Stimulated activated naive CD4-positive, alpha-beta T cell treated with Interleukin-2 at 50 U/mL for 16 hours (primary cell): ENCODE measurements at places on chromosomes 1 and 21.

DNA sequence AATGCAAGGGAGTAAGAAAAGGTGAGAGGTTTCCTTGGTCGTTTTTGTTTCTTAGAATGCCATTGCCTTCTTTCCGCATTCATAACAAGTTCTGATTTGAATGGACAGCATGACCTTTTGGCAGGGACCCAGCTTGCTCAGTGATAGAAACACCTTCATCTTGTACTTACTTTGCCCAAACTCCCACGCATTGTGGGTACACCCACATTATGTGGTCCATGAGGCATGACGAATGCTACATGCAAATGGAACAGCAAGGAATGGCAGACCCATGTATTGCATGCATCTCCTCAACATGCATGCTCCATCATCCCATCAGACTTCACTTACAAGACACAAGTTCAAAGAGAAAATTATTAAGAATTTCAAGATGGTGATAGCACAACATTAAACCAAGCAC, 102.8 kb downstream of the CDC7 start:
- peak; percentile 25 for DNase-seq

DNA sequence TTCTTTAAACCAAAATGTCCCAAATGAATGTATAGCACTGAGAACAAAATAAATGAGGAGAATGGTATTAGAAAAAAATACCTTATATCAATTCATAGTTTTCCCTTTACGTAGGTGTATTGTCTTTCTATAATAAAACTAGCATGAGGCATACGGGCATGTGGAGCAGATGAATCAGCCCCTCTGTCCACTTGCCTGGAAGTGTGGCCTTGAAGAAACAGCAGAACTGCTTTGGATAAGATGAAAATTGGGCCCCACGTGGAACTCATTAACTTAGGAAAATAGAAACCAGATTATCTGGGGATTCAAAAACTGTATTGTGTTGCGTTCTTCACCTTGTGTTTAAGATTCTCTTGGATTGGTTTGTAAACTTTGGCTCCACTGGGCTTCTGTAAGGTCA, 356.8 kb upstream of the B3GALT2 start:
- DNase-seq = no peak

DNA sequence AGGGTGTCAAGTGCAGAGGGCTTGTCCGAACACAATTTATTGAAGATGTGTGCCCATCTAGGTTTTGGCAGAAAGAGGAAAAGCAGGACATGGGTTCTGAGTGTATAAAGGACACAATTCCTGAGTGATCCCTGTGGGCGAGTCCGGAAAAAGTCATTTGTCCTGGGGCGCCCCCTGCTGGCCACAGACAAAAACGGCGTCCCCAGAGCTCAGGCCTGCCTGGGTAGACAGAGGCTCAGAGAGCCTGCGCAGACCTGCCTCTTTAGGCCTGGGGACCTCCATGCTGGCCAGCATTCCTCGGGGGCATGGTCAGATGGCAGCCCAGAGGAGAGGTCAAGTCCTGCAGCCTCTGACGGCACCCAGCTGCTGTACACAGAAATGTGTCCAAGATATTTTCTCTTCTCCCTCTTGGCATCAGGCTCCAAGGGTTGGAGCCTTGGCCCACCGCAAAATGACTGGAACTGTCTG, 65.5 kb upstream of the LRP8 start:
- peak; percentile 51 for DNase-seq

DNA sequence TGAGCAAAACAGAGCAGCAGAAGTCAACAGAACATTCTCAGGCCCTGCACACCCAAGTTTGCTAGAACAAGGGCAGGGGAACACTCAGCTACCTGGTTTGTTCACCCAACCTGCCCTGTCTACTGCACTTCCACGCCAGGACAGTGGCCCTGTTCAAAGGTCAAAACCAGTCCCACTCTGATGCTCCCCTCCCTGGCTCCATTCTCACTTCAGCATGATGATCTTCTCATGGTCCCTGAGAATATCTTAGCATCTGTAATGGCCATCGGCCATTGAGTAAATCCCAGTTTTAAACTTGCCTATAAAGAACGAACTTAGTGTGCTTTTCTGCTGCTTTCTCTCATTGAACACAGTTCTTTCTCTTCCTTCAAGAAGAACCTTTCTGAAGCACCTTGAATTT, 293.6 kb downstream of the SMYD3 start:
- no peak for DNase-seq

- DNase-seq = no peak
Observed at GRCh38 chr1:15507278-15507677, 16.7 kb downstream of the CASP9 start.

DNA sequence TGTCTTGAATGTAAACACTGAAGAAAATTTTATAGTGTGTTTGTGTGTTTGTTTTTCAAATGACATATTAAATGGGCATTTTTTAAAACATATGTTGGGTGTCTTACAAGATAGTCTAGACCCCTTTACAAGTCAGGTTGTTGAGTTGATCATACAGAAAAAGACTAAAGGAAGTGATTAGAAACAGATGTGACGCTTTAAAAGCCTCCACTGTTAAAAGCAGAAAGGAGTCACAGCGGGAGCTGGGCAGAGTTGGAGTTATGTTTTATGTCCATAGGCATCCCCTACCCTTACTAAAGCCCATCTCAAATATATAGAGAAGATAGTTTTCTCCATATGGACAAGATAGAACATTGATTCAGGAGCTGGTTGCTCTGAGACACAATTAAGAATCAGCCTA, 393.9 kb downstream of the PLPP3 start:
- DNase-seq = no peak

- no peak for DNase-seq
Observed at GRCh38 chr21:37489553-37489952, 123.0 kb downstream of the DYRK1A start.

- no peak for DNase-seq
Observed at GRCh38 chr1:181485287-181486097, 2.2 kb downstream of the CACNA1E start.

DNA sequence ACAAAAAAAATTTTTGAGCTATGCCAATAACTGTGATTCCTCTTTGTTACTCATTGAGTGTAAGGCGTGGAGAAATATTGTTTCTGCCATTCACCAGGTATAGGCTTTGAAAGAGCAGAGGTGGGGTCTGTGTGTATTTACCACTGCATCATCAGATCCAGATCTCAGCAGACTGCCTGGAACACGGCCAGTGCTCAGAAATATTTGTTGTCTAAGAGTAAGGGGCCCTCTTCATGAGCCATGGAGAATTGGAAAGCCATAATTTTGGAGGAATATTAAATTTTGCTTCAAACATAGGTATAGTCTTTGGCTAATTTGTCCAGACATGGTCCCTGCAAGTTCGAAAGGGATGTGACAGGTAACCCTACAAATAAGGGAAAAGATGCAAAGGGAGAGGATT, 231.3 kb upstream of the IRF2BP2 start:
- DNase-seq = no peak

GRCh38 chr1:90370686-90371447, 346.2 kb downstream of the BARHL2 start:
- no peak for DNase-seq

DNA sequence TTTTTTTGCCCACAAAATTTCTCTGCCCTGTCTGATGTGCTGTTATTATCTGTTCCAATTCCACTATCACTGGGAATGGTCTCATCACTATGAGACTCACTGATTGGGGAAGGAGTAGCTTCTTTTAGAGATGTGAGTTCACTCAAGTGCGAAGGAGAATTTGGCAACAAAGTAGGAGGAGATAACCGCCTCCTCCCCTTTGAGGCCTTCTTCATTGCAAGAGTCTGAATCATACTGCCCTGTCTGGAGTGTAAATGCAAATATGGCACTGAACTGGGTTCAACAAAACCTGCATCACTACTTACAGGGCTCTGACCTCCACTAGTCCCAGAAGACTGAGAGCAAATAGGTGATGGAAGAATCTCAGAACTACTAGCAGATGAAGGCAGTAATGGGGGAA, 83.4 kb downstream of the ASH1L start:
- DNase-seq = no peak

GRCh38 chr1:32042330-32042729, 28.7 kb downstream of the KHDRBS1 start:
- no peak for DNase-seq

- DNase-seq = peak; percentile 44
Observed at GRCh38 chr1:1212780-1213344, 1.1 kb downstream of the TNFRSF4 start.

GRCh38 chr1:60503266-60503925, 429.8 kb upstream of the C1orf87 start:
- DNase-seq = no peak

DNA sequence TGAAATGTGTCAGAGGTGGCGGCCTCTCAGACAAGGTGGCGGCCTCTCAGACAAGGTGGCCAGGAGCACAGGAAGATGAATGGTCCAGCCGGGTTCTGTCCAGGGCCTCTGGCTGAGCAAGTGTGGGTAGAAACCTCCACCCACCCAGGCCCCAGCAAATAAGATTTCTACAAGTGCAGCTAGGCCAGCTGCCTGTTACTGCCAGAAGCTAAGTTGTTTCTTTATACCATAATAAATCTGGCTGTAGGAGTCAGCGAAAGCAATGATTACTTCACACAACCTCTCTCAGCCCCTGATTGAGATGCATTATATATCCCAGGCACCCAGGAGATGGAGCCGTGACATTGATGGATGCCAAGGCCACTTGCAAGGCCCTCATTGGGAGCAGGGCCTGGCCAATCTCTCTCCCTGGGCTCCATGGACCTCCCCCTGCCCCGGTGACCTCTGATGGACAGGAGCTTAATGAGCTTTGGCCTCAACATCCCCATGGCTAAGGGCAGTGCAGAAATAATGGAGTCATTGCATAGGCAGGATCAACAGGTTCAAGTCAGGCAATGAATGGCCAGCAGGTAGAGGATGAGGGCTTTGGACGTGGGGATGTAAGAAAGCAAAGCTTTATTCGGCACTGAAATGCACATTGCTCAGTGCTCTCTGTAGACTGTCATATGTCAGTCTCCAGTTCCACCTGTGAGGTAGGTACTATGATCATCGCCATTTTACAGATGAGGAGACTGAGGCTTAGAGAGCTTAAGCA, 92.9 kb downstream of the PTPRU start:
- no peak for DNase-seq

- no peak for DNase-seq
Observed at GRCh38 chr1:27570784-27571183, 33.2 kb downstream of the AHDC1 start.

DNA sequence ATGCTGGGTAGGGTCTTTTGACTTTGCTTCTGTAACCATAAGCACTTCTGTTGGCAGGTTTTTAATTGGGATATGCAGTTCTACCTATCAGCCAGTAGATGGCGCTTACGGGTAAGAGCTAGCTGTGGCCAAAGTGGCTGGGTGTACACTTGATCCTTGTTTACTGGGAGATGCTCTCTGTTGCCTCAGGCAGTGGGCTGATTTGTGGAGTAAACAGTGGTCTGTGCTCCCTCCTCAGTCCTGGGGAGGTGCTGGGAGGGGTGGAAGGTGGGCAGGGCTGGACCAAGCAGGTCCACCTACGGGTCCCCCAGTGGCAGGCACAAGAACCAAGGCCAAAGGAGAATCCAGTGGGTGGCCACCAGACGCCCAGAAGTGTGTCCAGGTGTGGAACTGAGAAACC, 43.4 kb downstream of the RALGPS2 start:
- DNase-seq = no peak

DNA sequence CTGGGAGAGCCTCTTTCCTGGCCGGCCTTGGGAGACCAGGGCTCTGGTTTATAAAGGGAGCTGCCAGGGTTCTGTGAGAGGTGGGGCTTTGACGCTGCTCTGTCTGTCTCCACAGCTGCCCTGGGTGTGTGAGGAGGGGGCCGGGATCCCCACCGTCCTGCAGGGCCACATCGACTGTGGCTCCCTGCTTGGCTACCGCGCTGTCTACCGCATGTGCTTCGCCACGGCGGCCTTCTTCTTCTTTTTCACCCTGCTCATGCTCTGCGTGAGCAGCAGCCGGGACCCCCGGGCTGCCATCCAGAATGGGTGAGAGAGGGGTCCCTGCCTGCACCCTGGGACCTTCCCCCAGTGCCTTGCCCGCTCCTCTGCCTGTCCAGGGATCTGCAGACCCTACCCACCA, 11.6 kb downstream of the SERINC2 start:
- no peak for DNase-seq

- DNase-seq = no peak
Observed at GRCh38 chr1:114286179-114286578, 132.5 kb upstream of the SYT6 start.

DNA sequence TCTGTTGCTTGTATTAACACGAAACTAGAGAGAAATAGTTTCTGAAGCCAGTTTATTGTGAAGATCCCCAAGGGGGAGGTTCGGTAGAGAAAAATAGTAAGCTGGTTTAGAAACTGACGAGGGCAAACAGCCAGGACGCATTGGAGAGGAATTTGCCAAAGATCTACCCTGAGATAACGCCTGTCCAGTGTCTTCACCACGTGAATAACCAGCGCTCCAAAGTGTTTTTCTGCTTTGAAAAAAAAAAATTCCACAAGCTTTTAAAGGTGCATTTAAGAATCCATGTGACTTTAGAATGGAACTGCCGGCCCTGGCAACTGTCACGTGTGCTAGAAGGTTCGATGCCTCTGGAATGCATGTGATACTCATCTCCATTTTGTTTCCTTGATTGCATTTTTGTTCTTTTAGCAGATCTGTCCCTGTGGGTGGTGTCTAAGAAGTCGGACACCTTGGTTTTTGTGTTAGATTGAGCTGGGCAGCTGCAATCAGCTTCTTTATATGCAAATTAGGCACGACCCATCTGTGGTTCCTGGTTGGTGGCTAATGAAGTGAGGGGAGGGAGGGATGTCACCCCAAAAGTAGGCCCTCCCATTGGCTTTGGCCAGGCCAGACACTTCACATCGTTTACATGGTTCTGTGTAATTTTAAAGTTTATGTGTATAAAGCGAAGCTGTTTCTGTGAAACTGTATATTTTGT, 1.3 kb upstream of the THAP3 start:
- no peak for DNase-seq

- DNase-seq = no peak
Observed at GRCh38 chr1:19373211-19374082, 61.3 kb downstream of the SLC66A1 start.

GRCh38 chr1:169795687-169796086, 980 bp upstream of the METTL18 start:
- DNase-seq = no peak

- DNase-seq = no peak
Observed at GRCh38 chr1:79554688-79555087, 548.2 kb upstream of the ADGRL4 start.

GRCh38 chr1:211910913-211911485, 80.4 kb upstream of the LPGAT1 start:
- DNase-seq = no peak

DNA sequence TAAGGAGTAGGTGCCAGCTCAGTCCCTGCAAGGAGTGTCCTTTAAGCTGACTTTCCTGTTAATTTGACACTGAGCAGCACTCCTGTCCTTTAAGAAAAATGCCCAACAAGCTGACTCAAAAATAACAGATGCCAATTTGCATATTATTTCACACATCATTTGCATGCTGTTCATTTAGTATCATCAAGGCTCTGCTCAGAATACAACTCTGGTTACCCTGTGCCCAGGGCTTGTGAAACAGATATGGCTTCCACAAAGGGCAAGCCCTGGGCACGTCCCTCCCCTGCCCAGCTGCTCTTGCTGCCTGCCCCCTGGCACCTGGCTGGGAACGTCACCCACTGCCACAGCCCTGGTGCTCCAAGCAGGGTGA, 10.3 kb downstream of the KCNN3 start:
- no peak for DNase-seq

GRCh38 chr21:41899426-41900202, 20.5 kb upstream of the PRDM15 start:
- peak; percentile 36 for DNase-seq

GRCh38 chr1:42658877-42659337, 684 bp downstream of the PPIH start:
- DNase-seq = no peak

GRCh38 chr1:240711020-240711419, 99.1 kb upstream of the GREM2 start:
- no peak for DNase-seq

GRCh38 chr1:201820413-201820812, 8.5 kb upstream of the IPO9 start:
- DNase-seq = no peak
